Uterine smooth muscle cell (primary cell): ENCODE measurements at places on chromosomes 6 and 20. TPM values are rescaled to one million over a fixed set of nuclear protein-coding genes. Genes with fewer than 3 reads are reported as not detected.

SOD2 gene
- 193 and 456 TPM in 2 replicates for total RNA-seq

CTCFL gene
- not detected in 2 replicates for total RNA-seq

MROH8 gene
- total RNA-seq = 1.1 and 1.4 TPM in 2 replicates

NUP43 gene
- 28.7 and 39.2 TPM in 2 replicates for total RNA-seq

RSPO3 gene
- 2.6 and 3.7 TPM in 2 replicates for total RNA-seq

SPTLC3 gene
- total RNA-seq = 3.0 and 4.0 TPM in 2 replicates

HLA-DPA1 gene
- 0.55 and 4.0 TPM in 2 replicates for total RNA-seq

CRISP2 gene
- total RNA-seq = not detected in 2 replicates

NFATC2 gene
- not detected in 2 replicates for total RNA-seq

ABHD16B gene
- not detected in 2 replicates for total RNA-seq

CCN6 gene
- total RNA-seq = not detected in 2 replicates

MAP7 gene
- total RNA-seq = 0.44 and 1.4 TPM in 2 replicates

TRMT6 gene
- 7.5 and 14.8 TPM in 2 replicates for total RNA-seq

FABP7 gene
- total RNA-seq = not detected in 2 replicates
